MG63 (cell line): ENCODE measurements at places on chromosomes 11 and 22.
A peak's percentile ranks its signal among the peaks of the same experiment; 100 is the strongest.

DNA sequence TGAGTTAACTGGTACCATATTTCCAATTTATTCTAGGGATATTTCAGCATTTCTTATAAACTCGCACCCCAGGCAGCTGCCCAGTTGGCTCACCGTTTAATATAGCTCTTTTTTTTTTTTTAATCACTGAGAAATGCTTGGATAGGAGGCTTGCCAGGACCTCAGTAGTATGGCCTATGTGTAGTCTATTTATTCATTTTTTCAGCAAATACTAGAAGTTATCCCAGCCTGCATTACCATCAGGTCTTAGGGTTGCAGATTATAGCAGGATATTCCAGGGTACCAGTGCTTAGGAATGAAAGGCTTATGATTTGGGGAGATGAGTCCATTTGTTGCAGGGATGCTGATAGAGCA is 26.6 kb downstream of the PARVA start:
- DNase-seq: no peak

- DNase-seq: no peak
Observed at GRCh38 chr11:83583757-83584366, 297.7 kb upstream of the CCDC90B start.

GRCh38 chr11:36053281-36053680 is 109.4 kb downstream of the LDLRAD3 start:
- no peak for DNase-seq

DNA sequence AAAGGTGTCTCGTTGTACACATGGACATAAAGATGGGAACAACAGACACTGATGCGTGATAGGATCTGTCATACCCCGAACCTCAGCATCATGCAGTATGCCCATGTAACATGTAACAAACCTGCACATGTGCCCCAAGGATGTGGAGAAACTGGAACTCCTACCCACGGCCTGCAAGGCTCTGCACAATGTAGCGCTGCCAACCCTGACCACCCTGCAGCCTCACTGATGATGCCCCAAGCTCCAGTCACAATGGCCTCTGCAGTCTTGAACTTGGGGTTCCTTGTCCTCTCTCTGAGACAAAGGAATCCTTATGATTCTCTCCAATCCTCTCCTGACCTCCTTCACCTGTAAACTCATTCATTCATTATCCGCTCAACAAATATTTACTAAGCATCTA is 14.2 kb downstream of the LMO1 start:
- DNase-seq: no peak

DNA sequence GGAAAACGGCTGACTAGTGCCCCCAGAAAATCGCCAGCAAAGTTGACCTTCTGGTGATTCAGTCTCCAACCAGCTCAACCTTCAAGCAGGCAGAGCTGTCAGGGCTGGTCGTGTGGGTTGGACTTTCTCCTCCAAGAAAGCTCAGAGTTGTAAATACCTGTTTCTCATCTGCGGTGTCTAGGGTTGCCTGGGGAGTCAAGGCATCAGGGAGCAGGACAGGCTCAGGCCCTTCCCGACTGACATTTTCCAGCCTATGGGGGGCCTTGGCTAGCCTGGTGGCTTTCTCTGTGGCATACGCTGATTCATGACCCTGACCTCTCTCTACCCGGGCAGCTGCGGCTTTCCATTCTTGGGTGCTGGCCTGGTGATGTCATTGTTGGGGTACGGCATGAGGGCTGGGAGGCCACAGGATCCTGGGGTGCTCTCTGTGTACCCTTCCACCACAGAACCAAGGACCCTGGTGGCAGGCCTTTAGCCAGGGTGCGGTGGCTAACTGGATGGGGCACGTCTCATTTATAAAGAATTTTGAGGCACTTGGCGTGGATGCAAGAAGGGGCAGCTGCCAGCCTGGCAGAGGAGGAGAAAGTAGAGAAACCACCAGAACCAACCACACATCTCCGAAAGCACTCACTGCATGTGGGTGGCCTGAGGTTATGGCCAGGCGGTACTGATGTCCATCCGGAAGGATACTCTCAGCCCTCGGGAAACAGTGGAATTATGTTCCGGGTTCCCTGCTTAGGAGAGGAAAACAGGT is 64.9 kb downstream of the BCR start:
- peak; percentile 80 for DNase-seq

DNA sequence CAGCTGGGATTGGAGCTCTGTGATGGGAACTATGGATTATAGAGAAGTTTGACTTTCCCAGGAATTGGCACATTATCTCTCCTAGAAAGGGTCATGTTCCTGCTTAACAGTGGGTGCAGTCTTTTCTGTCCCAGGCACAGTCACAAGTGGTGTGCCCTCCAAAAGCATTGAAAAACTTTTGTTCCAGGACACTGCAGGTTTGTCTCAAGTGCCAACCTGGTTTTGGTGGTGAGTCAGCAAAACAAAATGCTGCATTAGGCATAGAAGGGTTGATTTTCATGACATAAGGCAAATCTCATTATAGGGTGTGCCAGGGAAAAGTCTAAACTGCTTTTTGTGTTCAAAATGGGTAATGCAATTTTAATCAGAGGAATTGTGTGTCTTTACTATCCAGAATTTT is 4.9 kb downstream of the HTATIP2 start:
- DNase-seq: peak; percentile 37

DNA sequence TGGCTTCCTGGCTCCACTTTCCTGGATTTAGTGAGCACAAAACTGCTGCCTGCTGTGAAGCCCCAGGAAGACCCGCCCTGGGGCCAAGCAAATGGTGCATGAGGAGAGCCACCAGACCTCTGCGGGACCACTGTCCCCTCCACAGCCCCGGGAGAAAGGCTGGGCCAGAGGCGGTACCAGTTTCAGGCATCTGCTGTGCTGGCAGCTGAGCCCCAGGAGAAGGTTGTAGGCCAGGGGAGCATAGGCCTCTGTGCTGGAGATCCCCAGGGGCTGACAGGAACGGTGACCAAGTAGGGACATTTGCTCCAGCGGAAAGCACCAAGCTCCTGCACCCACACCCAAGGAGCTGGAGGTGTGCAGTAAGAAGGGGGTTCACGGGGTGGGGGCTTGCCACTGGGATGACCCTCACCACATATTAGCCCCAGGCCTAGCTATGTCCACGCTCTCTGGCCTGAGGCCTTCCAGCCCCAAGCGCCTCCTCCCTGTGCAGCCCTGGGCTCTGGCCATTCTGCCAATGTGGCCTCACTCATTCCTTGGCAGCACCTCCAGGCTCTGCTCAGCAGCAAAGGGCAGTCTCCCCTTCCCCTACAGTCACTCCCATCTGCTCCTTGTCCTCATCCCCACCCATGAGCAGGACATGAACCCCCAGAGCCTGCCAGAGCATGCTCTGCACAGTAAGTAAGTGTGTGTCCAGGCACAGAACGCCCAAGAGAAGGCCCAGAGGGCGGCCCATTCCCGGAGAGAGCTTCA is 24.0 kb upstream of the COMT start:
- DNase-seq: no peak

DNA sequence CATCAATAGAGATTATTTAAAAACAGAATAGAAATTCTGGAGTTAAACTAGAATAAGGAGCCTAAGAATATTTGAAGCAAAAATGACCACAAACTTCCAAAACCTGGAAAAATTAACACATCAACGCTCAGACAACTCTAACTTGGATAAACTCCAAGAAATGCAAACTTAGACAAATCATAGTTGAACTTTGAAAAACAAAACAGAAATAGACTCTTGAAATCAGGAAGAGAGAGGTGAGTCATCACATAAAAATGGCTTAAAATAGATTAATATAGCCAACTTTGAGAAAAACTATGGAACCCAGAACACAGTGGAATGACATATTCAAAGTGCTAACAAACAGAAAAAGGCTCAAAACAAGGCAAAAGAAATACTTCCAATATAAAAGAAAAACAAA is 974.2 kb downstream of the JRKL start:
- DNase-seq: no peak

- DNase-seq: no peak
Observed at GRCh38 chr22:21697021-21697771, 31.4 kb downstream of the PPIL2 start.

GRCh38 chr22:41357191-41357590 is 24.6 kb upstream of the TEF start:
- DNase-seq: no peak

- peak; percentile 18 for DNase-seq
Observed at GRCh38 chr11:60899046-60899936, 7.1 kb downstream of the PRPF19 start.

DNA sequence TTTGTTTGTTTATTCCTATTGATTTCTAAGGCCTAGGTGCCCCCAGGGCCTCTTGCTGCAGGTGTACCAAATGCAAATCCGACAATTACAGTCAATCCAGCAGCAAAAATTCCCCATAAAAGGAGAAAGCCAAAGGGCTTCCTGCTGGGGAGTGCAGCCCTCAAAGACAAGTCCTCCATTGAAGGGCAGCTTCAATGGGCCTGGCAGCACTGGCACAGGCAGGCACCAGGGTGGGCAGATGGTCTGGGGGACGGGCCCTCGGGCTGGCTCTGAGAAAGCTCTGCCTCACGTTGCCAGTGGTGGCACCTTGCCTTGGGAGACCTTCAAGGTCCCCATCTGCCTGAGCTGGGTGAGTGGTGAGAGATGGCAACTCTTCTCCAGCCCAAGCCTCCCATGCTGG is 128.0 kb downstream of the DSCAML1 start:
- no peak for DNase-seq

- no peak for DNase-seq
Observed at GRCh38 chr11:112322173-112322790, 61.6 kb upstream of the PLET1 start.

DNA sequence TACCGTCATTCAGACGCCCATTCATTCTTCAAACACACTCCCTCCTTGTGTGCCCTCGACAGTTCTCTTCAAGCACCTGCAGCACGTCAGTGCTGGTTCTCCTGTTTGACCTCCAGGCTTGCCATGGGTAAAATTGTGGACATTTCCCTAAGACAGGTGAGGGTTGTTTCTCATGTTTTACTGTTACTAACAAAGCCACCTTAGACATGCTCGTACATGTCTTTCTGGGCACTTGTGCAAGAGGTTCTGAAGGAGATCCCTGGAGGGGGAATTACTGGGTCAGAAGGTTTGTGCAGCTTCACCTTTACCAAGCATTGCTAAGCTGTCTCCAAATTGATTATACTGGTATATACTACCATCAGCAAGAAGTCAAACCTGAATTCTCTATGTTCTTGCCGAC is 189.7 kb upstream of the TMEM45B start:
- no peak for DNase-seq

DNA sequence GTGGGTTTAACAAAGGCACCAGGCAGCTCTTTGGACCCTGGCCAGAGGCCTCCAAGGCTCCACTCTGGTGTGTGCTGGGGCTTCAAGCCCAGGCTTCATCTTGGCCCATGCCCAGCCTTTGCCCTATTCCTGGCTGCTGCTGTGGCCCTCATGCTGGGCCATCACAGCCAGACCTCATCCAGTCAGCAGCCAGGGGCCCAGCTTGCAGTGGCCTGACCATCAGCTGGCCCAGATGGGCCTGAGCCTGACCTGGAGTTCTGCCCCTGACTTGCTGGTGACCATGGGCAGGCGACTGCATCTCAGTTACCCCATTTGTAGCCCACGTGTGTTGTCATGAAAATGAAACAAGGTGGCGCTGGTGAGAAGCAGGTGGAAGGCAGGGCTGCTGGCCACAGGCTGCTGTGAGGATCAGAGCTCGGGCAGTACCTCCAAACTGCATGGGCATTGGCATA is 76.1 kb downstream of the MED15 start:
- DNase-seq: peak; percentile 49

DNA sequence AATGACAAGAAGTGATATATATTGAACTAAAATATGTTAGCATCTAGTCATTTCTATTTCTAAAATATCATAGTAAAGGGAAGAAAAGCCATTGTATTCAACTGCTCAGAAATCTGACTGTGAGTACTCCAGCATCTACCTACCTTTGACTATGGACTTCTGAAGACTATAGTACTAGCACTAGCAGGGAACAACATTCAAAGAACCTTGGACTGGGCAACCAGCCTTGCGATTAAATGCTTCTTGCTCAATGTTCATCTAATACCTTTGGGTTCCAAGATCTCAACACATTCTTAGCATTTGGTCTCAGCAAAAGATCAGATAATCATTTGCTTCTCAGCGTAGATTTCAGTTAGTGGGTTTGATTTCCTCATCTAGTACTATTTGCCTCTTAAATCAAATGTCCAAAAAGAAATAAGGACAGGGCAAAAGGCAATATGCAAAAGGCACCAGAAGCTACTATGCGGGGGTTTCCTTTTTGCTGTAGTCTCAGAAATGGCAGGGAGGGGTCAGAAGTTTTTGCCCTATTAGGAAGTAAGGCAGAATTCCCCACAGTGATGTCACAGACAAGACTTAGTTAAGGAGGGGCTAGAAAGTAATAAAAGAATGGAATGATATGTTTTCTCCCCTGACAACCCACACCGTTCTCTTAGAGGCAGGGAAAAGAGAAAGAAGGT is 80.6 kb downstream of the GAB2 start:
- no peak for DNase-seq

GRCh38 chr11:62770778-62771143 is 435 bp upstream of the TAF6L start:
- DNase-seq: peak; percentile 32

GRCh38 chr22:32545801-32546200 is 71.2 kb downstream of the FBXO7 start:
- peak; percentile 33 for DNase-seq

DNA sequence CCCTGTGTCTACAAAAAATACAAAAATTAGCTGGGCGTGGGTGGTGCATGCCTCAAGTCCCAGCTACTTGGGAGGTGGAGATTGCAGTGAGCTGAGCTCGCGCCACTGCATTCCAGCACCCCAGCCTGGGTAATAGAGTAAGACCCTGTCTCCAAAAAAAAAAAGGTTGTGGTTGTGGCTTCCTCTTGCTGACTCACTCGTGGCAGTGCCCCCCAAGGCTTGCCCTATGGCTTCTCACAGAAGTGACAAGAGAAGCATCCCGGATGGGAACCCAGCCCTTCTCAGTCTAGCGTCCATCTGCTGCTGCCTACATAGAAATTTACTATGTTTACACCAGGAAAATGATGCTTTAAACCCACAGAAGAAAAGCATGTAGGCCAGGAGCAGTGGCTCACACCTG is 68.5 kb upstream of the PITPNB start:
- peak; percentile 7 for DNase-seq

DNA sequence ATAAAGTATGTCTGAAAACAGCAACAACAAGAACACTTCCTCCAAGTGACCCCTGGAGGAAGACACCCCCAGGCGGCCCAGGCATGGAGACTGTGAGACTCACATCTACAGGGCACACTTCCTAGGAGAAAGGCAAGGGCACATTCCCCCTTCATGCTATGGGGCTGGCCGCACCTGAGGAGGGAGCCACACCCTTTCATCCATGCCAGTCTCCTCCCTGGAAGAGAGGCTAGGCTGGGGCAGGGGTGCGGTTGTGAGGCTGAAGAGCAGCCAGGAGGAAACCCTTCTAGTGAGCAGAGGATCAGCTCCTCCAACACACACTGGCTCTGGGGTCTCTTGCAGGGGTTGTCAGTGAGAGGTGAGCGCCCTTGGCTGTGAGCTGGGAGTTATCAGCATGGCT is 678.8 kb downstream of the NTM start:
- no peak for DNase-seq

- no peak for DNase-seq
Observed at GRCh38 chr11:81658722-81659121, 1074.9 kb downstream of the FAM181B start.

- DNase-seq: no peak
Observed at GRCh38 chr11:77202941-77203900, 75.2 kb downstream of the MYO7A start.
